ENCODE measurements at places on chromosomes 11 and 22. TPM values are rescaled to one million over a fixed set of nuclear protein-coding genes. Genes with fewer than 3 reads are reported as not detected.

The RASL10A gene
- polyA plus RNA-seq = not detected

The MMP3 gene
- not detected for polyA plus RNA-seq

The CTSC gene
- 215 TPM for polyA plus RNA-seq

The CCDC73 gene
- polyA plus RNA-seq = 0.23 TPM

DNA sequence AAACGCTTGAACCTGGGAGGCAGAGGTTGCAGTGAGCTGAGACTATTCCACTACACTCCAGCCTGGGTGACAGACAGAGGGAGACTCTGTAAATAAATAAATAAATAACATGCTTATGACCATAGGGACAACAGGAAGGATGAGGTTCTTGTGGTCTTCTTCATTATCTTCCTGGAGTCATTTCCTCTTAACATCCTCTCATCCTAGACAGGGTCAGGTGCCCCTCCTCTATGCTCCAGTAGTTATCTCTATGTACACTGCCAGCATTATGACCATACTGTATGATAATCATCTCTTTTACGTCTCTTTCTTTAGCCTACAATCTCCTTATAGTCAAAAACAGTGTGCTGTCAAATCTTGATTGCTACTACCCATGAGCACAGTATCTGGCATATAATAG is 17.7 kb downstream of the RAB30 start:
- DNase-seq = no peak

DNA sequence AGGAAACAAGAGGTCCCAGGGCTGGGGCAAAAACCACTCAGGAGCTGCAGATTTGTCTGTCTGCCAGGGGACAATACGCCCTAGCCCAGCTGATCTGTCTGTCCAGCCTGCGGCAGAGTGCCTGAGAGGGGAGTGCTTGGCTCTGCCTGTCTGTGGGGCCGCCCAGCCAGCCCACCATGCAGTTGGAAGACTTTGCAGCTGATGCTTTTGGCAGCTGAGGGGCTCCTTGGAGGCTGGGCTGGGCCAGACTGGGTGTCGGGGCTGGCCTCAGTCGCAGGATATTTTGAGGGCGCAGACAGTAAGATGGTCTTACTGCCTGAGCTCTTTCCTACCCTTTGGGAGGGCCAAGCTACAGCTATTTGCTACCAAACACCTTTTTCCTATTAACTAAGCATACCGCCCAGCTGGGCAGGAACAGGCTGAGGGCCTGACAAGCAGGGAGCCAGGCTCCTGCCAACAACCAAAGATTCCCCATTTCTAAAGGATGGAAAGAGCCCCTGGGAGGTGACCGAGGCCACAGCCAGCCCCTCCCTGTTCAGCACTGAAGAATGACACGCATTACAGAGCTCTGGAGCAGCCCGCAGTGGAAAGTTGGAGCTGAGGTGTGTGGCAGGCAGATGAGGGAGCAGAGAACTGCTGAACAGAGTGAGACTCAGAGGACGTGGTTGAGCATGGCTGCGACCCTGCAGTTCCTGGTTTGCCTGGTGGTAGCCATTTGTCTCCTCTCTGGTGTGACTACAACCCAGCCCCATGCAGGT is at the start of gene FAM180B:
Gene FAM180B, plus strand, starts transcription at position 581 of the 758 bp plus-strand sequence. Its CDS starts 91 bp downstream, at position 672.
- no peak for DNase-seq

DNA sequence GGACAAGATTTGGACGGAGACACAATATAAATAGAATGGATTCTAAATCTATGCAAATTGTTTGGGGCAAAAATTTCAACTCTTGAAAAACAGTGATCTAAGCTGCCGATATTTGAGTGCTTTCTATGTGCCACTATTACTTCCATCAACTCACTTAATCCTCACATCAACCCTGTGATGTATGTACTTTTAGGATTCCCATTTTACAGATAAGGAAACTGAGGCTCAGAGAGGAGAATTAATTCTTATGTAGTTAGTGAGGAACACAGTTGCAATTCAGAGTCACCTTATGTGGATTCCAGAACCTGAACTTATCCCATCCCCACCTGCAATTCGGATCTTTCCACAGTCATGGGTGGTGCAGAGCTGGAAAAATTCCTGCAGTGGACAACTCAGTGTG is 60.3 kb downstream of the TSPAN18 start:
- DNase-seq = no peak

- DNase-seq = peak; percentile 97
These were observed at the start of gene MALAT1 for GRCh38 chr11:65498977-65499712. TSS of gene MALAT1 (plus strand) at chr11:65499045.

- DNase-seq = no peak
These were observed 4.2 kb upstream of the GRK2 start for GRCh38 chr11:67261946-67262681.

- DNase-seq = no peak
These were observed 47.1 kb downstream of the PISD start for GRCh38 chr22:31614781-31615490.

Measured in renal pelvis (tissue), 12 donors.